ENCODE measurements at places on chromosomes 13 and 19.

DNA sequence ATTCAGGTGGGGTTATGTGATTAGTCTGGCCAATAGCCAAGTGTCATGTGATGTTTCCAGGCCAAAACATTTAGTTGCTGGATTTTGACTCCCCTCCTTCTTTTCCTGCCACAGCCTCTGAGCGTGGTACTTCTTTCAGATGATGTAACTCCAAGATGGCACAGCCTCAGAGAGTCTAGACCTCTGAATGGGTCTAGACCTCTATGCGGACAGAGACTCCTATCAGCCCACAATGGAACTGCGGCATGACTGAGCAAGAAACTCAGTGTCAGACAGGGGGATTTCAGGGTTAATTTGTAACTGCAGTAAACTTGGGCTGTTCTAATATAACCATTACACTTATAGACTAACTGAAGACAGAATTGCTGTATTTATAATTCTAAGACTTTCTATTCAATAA lies 42.6 kb upstream of the ZDHHC20 start:
- DNase-seq, result no peak

DNA sequence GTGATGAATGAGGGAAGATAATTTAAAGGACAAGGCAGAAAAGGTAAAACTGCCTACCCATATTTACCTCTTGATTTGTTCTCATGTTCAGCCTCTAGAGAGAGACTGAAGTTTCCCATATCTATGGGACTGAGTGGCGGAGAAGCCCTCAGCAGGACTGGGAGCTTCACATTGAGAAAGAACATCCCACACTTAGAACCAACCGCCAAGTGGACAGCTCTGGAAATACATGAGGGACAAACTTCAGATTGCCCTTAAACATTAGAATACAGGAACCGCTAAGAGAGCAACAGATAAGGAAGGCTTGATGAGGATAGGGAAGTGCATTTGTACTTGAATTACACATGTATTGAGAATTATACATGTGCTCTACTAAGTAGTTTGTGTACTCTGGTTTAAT lies 316.0 kb upstream of the MIR17HG start:
- DNase-seq, result no peak

DNA sequence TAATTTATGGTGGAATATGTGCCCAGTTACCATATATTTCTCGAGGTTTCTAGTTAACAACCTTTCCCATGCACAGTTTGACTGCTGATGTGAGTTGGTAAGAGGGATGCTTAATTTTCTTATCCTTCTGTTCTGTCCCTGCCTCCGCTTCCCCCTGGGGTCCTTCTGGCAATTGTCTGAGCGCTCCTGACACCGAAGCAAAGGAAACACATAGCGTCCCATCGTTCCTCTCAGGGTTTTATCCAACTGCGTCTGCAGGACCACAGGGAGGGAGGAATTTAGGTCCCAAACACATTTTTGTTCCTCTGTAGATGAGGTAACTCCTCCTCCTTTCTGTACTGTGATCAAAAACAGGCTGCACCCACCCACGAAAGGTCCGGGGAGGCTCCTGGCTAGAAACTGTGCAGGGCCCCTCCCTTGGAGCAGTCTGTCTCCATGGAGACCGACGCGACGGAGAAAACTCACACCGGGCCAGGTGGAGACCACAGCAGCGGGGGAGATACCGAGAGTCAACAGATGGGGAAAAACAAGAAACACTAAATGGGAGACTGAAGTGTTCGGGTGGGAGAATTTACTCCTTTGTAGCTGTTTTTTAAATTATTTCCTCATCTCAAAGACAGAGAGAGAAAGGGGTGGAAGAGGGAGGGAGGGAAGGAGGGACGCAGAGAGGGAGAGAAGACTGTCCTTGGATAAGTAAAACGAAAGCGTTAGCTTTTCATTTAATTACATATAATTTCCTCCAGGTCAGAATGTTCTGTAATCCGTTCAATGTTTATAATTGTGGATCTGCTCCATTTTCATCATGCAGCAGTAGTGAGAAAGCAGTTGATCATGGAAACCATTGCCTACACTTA lies 191.8 kb upstream of the NBEA start:
- no peak for DNase-seq

DNA sequence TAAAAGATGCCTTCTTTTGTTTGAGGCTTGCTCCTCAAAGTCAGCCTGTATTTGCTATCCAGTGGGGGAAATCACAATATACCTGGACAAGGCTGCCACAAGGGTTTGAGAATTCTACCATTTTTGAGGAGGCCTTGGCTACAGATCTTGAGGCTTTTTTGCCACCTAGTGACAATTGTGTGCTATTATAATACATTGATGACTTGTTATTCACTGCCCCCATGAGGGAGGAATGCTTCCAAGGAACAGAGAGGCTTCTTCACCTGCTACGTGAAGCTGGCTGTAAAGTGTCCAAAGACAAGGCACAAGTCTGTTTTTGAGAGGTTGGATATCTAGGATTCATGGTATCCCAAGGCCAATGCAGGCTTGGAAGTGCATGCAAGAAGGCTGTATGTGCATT lies 72.5 kb downstream of the ZNF708 start:
- DNase-seq, result no peak

DNA sequence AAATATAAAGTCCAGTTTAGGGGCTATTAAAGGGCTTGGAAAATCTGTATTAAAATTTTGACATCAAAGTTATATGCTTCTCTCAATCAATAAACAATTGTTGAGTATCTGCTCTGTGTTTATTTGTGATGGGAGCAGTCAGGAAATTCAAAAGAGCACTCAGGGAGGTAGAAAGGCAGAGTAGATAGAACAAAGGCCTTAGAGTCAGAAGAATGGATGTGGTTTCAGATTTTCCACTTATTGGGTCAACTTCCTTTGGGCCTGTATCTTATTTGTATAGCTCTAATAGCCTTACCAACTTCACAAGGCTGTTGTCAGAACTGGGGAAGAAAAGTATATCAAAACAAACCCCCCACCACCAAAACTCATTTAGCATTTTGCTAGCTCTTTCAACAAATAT lies 302.6 kb downstream of the SPRY2 start:
- no peak for DNase-seq

DNA sequence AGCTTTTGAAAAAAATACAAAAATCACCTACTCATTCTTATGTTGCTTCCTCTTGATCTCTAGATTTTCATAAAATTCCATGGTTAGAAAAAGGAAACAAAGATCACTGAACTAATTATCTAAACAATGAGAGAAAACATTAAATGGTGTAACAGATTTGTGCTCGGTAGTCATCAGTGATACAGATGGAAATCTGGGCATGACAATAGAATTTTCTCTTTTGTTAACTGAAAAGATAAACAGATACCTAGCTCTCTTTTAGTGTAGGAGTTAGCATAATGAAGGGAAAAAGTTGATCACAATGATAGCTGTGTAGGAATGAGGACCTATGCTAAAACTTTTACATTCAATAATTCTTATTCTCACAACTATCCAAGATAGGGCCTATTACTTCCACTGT lies 103.7 kb downstream of the TBC1D4 start:
- no peak for DNase-seq

- DNase-seq, result no peak
Observed at GRCh38 chr19:35291916-35292315, at the start of gene MAG. Gene MAG, plus strand, starts transcription at chr19:35292161. Its CDS starts 3,248 bp downstream, at chr19:35295409.

DNA sequence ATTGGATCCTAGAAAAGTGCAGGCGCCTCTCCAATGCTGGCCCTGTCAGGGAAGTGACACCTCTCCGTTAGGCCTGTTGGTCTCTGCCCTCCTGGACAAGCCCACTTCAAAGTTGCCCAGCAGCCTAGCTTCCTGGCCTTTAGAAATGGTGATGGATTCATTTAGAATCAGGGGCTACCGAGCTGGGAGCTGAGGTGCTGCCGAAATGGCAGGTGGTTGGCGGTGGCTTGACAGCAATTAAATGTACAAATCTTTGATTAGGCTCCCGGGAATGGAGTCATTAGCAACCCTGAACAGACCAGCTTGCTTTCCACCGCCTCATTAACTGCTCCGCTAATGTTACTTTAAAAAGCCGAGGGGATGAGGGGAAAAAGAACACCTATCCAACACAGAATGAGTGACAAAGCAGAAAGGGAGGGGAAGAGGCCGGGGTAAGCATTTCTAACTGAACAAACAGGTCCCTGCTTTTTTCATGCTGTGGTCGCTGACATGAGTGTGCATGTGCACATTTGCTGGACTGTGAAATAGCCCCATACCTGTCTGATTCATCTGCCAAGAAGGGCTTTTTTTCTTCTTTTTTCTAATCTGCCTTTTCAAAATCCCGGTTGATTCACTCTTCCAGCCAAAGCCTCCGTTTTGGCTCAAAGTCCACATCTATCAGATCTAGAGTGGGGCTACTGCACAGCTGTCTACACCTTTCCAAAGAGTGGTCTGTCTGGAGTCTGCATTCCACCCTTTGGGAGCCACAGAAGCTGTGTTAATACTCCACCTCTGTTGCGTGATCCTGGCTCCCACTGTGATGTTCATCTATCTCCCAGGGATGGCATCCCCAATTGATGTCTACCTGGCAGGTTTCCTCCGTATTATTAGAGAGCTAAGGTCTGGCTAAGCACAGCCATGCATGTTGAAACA lies 431.9 kb downstream of the COG6 start:
- no peak for DNase-seq

- no peak for DNase-seq
Observed at GRCh38 chr13:110215606-110216005, 91.4 kb downstream of the COL4A1 start.

DNA sequence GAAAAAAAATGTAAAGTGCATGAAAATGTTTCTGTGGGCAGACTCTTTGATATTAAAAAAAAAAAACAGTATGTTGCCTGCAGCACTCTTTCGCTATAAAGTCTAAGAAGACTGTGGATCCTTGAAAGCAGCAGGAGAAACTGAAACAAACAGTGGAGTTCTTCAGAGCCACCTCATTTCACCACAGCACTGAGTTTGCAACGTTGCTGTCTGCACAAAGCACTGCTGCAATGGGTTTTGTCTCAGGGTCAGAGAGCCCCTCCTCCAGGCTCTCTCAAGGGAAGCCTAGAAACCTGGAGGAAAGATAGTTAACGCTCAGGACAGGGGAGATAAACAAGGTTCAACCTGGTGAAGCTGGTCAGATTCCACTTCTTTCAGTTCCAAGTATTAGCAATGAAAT lies 248.7 kb downstream of the EFNB2 start:
- no peak for DNase-seq

- DNase-seq, result no peak
Observed at GRCh38 chr13:80400865-80401426, 60.0 kb upstream of the SPRY2 start.

DNA sequence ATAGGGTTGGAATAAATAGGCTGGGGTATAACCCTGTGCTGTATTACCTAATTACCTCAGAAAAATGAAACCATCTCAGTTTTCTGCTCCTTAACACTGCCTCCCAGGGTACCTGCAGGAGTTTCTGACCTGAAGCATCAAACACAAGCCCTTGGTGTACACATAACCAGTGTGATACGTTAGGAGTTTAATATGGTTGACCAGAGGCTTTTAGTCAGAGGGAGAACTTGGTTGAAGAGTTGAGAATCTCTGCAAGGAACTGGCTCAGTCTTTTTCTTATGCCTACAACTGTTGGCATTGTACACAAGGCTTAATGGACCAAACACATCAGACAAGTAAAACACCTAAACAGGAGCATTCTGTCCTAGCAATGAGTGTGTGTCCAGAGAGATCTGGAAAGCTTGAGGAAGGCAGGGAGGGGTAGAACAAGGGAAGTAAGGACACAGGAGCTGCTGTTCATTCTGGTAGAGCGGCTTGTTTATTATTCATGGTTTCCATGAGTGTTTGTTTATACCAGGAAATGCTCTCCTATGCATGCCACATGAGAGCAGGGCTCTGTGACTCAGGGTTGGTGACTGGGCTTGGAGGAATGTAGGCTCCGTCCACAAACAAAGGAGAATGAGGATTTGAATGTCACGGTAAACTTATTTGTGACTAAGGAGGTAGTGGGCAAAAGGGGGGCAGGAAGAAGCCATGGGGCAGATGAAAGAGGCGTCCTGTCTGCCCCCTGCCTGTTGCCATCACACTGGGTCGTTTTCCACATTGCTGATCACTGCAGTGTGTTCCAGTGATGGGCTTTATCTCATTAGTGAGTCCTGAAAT lies 11.9 kb upstream of the SPATA13 start:
- no peak for DNase-seq

DNA sequence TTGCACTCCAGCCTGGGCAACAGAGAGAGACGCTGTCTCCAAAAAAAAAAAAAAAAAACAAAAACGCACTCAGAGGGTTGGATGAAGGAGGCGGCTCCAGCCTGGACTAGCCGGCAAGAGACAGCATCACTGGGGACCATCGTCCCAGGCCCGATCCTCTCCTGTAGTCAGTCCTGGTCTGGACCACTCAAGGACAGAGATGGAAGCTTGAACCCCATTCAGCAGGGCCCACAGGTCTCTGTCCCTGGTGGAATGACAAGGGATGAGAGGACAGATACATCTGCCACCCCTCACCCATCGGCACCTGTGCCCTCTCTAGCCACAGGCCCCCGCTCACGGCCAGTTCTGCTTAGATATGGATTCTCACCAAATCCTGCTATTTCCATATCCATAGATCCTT lies 14.0 kb downstream of the ADGRE5 start:
- no peak for DNase-seq

- DNase-seq, result no peak
Observed at GRCh38 chr19:48355365-48355954, 8.3 kb downstream of the TMEM143 start.

DNA sequence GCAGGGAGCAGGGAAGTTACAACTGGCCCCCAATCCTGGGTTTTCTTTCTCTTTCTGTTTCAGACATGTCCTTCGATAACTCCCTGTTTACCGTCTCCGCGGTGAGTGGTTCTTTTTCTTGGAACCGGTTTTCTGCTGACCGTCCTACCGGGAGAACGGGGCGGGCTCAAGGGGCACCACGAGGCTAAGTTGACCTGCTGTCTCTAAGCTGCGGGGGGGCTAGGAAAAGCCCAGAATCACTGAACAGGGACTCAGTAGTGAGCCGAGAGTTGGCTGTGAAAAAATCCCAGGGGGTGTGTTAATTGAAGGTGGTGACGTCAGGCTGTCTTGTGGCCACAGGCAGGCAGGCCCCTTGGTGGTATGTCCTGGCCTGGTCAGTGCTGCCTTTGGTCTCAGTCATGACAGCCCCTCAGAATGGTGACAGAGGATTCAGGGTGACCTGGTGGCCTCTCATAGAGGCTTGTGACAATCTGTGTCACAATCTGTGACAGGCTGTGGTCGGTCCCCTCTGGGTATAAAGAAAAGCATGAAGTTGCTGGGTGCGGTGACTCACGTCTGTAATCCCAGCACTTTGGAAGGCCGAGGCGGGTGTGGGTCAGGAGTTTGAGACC lies 8.1 kb upstream of the CARM1 start:
- DNase-seq, result no peak

GRCh38 chr19:58518256-58519086 lies 1.1 kb downstream of the ZBTB45 start:
- DNase-seq, result no peak

- no peak for DNase-seq
Observed at GRCh38 chr13:34751492-34751891, 190.6 kb upstream of the NBEA start.

GRCh38 chr13:44040070-44040817 lies 160.5 kb downstream of the LACC1 start:
- DNase-seq, result no peak

DNA sequence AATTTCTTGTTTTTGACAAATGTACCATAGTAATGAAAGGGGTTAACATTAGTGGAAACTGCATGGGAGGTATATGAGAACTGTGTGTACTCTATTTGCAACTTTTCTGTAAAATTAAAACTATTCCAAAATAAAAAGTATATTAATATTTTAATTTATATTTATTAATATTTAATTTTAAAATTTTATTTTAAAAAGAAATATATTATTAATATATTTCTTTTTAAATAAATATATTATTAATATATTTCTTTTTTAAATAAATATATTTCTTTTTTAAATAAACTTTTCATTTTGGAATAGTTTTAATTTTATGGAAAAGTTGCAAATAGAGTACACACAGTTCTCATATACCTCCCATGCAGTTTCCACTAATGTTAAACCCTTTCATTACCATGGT lies 101.1 kb upstream of the SLC7A1 start:
- no peak for DNase-seq
